ENCODE measurements at places on chromosomes 11 and 22.

DNA sequence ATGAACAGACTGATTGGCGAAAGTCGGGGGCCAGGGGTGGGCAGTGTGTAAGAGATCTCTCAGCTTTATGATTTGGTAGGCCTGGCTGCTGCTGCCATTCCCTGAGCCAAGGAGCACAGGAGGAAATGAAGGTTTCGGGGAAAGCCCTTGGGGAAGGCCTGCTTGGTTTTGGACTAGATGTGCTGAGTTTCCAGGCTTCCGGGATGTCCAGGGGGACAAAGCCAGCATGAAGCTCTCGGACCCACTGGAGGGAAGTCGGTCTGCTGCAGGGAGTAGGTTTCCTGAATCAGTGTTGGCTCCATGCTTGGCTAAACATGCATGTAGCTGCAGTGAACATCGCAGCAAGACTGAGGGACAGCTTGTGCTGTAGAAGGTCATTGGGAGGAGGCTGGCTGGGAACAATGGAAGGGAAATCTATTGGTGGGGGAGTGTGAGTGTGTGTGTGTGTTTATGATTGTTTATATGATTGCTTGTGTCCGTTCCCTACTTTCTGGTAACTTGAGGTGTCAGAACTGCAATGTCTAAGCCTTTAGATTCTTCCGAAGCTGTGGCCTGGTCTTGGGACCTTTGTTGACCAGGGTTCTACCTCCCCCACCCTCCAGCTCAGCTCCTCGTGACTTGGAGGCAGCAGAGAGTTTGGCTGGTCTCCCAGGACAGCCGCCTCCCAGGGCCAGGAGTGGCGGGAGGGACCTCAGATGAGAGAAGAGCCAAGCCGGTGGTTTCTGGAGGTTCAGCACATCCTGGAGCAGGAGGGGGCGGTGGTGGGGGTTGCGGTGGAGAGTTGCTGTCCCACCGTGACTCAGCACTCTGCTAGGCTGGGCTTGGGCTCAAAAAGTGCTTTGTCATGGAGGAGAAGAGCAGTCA lies 4.0 kb upstream of the FTH1 start:
- peak; percentile 61 for DNase-seq

- peak; percentile 64 for DNase-seq
Observed at GRCh38 chr11:74011360-74012073, 2.6 kb upstream of the UCP3 start.

GRCh38 chr11:109222761-109223160 lies 199.2 kb upstream of the C11orf87 start:
- no peak for DNase-seq

- peak; percentile 4 for DNase-seq
Observed at GRCh38 chr11:65435981-65436411, 13.4 kb downstream of the NEAT1 start.

GRCh38 chr11:8067567-8067928 lies 13.5 kb upstream of the TUB start:
- DNase-seq, result no peak
